ENCODE measurements at places on chromosomes 6 and 20.

- DNase-seq, result no peak
Measured at GRCh38 chr20:57350081-57350710, 859 bp upstream of the RAE1 start.

- no peak for DNase-seq
Measured at GRCh38 chr20:46619445-46619844, 31.8 kb downstream of the SLC13A3 start.

GRCh38 chr6:38649744-38650143 lies 10.0 kb upstream of the BTBD9 start:
- no peak for DNase-seq

DNA sequence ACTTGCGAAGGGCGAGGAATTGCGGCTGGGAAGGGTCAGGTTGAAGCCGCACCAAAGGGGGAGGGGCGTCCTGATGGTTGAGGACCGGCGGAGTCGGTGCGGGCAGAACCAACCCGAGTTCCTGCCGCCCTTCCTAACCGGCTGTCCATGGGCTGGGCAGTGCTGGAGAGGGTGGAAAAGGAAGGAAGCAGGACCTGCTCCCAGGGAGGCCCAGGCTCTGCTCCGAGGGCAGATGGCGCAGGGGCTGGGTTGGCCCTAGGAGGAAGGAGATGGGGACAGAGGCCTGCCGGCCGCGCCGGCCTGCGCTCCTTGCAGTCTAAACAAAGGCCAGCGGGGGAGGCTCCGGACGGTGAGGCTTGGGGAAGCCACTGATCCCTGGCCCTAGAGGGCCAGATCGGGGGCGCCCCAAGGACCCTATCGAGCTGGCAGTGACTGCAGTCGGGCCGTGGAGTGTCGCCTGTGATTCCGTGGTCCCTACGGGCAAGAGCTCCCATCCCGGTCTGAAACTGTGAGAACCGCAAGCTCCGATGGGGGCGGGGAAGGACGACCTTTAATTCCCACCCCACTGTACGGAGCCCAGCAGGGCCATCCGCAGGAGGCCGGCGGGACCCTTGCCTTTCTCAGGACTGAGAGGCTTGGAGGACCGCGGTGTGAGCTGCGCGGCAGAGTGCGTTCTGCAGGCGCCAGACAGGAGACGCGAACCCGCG lies 39.4 kb downstream of the YTHDF1 start:
- no peak for DNase-seq

DNA sequence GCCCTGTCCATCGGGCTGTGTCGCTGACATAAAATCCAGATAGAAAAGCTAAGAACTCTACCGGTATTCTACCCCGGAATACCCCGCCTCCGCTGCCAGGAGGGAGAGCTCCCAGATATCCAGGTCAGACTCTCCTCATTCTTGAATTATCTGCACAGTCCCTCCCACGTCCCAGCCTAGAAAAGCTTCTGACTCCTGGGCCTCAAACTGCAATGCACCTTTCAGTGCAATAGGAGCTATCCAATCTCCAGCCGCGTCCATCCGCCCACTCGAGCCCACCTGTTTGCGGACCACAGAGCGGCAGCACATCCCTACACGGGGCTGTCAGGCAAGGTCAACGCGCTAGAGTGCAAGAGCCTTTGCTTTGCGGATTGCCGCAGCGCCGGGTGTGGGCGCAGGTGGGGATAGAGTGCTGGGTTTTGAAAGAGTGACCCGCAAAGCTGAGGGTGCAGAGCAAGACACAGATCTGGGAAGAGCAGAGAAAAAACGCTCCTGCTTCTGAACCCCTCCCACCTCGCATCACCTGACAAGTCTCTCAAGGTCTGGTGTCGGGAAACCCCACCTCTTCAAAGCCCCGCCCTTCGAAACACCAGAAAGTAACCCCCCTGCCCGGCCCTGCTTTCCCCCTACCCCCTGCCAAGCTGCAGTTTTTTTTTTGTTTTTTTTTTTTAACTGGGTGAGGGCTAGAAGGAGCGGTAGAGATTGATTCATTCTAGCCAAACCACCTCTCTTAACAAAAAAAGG lies 1.3 kb downstream of the TAPBP start:
- peak; percentile 86 for DNase-seq

GRCh38 chr20:43040427-43040826 lies 149.3 kb downstream of the PTPRT start:
- DNase-seq, result no peak

DNA sequence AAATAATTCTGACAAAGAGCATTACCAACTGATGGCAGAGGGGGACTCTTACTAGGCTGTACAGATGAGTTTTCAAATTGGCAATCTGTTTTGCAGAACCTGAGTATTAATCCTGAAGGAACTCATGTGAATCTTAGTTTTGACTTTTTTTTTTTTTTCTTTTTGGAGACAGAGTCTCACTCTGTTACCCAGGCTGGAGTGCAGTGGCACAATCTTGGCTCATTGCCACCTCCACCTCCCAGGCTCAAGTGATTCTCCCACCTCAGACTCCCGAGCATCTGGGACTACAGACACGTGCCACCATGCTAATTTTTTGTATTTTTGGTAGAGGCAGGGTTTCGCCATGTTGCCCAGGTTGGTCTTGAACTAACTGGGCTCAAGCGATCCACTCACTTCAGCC lies 49.3 kb downstream of the KCTD20 start:
- DNase-seq, result no peak

GRCh38 chr6:44966449-44967092 lies 361.6 kb upstream of the RUNX2 start:
- no peak for DNase-seq

DNA sequence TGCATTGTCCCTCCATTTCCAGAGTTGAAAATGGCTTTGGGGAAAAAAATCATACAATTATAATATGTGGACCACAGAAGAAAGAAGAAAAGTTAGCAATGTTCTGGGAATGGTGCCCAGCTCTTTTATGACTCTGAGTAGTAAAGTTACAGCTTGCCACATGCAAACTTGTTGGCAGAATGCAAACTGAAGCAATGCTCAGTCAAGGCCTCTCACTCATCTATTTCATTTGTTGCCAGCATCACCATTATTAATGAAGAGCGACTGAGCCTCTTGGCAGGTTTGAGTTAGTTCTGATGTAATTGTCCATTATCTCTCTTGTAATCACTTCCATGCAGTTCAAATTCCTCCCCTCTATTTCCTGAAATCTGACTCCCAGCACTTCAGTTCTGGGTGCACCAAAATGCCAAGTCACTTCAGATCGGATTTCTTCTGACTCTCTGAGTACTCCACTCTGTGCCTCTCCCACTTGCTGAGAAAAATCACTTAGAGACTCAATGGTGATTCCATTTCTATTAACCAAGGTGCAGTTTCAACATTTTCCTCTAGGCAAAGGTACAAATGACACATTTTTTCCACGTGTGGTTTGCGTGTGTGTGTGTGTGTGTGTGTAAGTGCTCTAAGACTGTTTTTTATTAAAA lies 154.4 kb upstream of the STMND1 start:
- no peak for DNase-seq

DNA sequence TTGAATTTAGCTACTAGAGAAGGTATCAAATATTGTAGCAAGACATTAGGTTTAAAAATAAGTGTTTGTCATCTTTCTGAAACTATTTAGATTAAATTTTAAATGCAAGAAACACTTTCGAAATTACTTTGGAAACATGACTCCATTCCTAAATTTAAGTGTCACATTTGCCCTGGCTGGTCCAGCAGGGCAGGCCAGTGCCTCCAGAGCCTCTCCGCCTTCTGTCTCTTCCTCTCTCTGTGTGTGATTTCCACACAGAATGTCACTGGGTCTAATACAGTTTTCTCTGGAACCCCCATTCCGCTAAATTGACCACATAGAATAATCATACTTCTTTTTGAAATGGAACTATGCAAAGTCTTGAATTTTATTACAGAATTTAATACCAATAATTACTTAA lies 111.5 kb downstream of the SOBP start:
- DNase-seq, result no peak

DNA sequence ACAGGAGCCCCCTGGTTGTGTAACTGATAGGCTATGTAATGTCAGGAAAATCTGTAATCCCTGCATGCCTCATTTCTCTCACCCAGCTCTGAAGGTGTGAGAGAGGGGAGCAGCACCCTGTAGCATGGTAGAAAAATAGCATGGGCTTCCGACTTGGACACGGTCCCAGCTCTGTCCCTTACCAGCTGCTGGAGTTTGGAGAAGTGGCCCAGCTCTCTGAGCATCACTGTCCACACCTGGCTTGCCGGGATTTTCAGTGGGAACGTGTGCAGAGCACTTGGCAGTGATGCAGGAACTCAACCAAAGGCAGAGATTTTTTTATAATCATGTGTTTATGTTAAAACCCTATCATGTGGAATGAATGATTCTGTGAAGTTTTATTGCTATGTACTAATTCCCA lies 34.6 kb downstream of the STK35 start:
- DNase-seq, result no peak

DNA sequence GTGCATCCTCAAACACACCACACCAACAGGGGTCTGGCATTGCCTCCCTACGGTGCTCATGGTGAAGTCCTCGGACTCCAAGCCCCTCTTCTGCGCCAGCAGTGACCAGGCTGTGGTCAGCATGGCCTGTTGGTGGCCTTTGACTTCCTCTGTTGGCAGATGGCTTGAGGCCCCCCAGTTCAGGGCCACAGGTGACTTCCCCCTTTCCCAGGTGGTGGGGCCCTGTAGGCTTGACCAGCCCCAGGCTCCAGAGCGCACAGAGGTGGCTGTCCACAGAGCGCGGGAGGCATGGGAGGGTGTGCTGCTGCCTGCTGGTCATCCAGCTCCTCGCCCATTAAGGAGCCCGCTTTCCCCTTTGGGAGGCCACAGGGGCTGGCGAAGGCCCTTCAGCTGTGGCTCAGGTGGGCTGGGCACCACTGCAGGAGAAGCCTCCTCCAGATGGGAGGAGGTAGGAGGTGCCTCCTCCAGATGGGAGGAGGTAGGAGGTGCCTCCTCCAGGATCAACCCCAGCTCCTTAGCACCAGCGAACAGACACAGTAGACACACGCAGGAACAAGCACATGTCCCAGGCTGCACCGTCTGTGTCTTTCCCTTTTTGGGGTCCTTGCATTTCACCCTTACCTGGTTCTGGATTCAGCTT lies 52.1 kb upstream of the BHLHE23 start:
- DNase-seq, result no peak

DNA sequence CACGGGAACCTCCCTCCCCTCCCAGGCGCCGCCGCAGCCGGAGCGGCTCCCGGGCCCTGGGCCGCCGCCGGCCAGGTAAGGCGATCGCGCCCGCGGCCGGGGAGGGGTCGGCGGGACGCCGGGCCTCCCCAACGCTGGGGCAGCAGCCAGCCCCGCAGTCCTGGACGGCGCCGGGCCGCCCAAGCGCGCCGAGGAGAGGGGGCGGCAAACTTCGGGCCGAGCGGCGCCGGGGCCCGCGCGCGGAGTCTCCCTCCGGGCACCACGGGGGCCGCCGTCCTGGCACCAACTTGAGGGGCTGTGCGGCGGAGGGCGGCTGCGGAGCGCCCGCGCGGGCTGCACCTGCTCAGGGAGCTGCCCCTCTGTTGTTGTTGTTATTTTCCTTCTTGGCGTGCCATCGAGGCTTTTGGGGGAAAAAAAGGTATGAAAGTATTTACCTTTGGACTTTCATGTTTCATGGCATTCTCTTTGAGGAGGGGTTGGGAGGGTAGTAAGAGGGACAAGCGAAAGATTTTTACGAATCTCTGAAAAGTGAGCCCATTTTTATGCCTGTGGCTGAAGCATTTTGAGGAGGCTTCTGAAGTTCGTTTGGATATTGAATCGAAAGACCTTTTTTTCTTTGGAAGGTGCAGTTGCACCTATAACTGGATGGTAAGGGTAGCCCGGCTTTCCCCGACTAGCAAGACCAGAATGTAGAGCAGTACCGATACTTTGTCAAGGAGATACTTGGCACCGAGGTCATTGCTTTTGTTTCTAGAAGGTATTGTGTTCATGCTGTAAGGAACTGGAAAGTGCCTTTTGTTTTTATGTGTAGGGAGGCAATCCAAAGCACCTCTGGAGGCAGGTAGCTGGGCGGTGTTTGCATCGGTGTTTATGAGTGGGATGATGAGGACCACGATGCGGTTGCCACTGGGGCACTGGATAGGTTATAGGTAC lies at the start of gene RNF182:
Gene RNF182, plus strand, starts transcription at position 4 of the 933 bp plus-strand sequence. CDS start 52,168 bp downstream, outside the sequence.
- DNase-seq, result peak; percentile 60

DNA sequence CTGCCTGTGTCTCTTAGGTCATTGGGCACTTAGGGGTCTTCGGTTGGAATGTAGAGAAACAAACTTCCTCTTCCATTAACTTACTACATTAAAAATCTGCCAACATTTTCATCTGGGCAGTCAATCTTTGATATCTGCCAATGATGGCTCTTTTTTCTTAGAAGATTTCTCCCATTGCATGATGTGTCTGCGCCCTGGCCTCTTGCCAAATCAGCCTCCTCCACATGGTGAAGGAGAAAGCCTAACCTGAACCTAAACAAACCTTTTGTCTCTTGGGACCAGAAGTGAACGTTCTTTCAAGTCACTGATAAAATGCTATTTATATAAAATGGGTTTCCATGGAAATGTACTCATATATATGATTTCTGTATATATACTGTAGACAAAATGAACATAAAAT lies 998.9 kb upstream of the GJE1 start:
- DNase-seq, result no peak

DNA sequence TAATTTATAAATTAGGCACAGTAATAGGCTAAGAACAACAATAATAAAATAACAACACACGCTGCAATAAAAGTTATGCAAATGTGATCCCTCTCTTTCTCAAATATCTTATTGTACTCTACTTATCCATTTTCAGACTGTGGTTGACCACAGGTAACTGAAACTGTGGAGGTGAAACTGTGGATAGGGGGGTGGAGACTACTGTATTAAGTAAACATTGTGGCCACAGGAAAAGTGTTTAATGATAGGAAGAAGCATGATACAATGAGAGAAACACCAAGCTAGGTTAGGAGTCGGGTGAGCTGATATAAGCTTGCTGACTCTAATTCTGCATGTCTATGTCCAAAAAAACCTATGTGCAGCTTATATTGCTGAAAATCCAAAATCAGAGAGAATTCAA lies 23.0 kb downstream of the NHLRC1 start:
- peak; percentile 36 for DNase-seq

DNA sequence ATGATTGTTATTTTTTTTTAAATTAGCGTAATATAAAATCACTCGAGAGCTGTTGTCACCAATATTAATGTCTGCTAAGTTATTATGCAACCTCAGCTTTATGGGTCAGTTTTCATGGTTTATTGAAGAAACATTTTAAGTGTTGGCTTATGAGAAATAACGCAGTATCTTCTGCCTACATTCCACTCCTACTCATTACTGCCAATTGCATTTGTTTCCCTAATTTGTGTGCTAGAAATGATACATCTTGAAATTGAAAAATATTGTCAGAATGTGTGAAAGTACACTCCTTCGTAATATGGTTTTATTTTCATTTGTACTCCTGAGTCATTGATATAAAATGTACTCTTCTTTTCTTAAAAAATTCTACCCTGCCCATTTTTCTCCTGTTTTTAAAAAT lies 333.3 kb upstream of the HSF2 start:
- DNase-seq, result no peak

- DNase-seq, result no peak
Measured at GRCh38 chr6:74734901-74735300, 471.0 kb downstream of the COL12A1 start.

- no peak for DNase-seq
Measured at GRCh38 chr6:18444111-18444510, 57.0 kb downstream of the RNF144B start.

All from NCI-H526 (cell line).